ENCODE measurements at places on chromosomes 1 and 21.

DNA sequence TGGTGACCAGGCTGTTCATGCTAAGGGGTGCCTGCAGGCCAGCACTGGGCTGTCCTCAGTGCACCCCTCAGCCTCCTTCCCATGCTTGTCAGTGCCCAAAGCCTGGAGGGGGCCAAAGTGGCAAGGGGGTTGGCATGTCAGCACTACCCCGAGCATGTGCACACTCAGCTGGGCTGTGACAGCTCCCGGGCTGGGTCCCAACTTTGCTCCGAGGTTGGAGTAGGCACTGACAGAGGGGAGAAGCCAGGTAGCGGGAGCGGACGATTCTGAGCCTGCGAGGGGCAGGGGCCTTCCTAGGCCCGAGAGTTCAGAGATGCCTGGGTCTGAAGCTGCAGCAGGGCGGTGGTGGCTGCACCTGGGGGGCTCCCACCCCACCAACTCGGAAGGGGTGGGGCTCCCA is 119.0 kb downstream of the MAST2 start:
- no peak for DNase-seq

- DNase-seq = no peak
Measured at GRCh38 chr21:34695434-34695833, 26.6 kb downstream of the CLIC6 start.

DNA sequence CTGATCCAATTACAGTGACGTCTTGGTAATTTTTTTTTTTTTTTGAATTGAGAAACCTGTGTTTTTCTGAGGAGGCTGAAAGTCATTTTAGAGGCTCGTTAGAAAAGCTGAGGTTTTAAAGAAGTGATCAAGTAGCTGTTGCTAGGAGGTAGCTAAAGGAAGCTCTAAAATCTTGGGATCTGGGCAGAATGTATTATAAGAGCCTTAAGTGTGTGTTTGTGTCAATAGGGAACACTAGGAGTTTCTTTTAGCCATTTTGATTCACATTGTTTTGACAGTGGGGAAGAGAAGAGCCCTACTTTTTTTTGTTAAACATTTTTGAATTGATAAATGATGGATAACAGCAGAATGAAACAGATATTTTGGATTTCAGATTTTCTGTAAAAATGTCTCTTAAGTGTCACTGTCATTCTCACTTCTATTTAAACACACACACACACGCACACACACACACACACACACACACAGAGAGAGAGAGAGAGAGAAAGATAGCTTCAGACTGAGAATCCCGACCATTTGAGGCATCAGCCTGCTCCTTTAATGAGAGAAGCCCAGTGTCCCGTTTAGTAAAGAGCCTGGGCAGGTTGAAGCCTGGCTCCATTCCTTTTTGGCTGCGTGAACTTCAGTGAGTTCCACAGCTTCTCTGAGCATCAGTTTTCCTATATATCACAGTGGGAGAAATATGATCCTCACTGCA is 79.1 kb upstream of the GPR88 start:
- DNase-seq = no peak

- DNase-seq = no peak
Measured at GRCh38 chr1:151705753-151706463, 10.7 kb downstream of the CELF3 start.

GRCh38 chr1:10593750-10594149 is 119.0 kb downstream of the PEX14 start:
- DNase-seq = no peak

- DNase-seq = no peak
Measured at GRCh38 chr1:225548140-225548857, 104.6 kb downstream of the ENAH start.

DNA sequence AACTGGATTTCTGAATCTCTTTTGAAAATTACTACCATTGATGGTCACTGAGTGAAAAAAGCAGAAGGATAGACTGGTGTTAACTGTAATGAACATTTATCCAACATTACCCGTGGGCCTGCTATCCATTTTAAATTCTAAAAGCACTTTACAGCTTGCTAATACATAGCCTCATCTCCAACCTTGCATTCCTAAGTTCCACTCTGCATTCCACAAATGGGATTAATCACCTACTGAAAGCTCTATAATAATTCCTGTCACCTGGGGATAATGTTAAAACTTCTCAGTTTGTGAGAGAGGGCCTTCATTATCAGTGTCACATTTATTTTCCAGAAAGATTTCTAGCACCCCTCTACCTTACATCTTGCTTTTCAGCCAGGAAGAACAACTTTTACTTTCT is 38.2 kb downstream of the PTPRC start:
- no peak for DNase-seq

- DNase-seq = peak; percentile 68
Measured at GRCh38 chr21:44709426-44710293, 1.7 kb downstream of the TSPEAR start.

DNA sequence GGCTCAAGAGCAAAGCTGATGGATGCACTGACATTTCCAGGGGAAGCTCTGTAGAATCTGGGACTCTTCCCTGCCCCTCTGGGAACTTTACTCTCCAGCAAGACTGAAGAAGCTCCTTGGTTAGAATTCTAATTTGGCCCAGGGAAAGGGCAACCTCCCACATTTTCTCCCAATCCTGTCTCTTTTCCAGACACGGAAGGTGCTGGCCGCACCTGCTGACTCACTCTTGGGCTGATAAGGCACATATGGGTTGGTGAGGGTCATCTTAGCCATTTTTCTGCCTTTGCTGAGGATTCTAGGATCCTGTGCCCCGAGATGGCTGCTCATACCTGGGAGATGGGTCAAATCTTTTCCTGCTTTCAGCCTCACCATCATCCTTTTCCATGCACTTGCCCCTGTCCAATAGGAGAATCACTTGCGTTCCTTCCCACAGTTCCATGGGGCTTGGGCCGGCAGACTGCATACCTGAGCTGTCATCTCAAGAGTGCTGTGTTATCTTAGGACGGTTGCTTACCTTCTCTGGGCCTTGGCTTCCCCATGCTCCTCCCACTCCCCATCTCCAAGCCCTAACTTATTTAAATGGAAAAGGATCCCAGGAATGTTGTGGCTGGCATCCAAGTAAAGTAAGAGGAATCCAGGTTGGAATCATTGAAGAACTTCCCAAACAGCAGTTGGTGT is 1.3 kb downstream of the TINAGL1 start:
- DNase-seq = no peak

DNA sequence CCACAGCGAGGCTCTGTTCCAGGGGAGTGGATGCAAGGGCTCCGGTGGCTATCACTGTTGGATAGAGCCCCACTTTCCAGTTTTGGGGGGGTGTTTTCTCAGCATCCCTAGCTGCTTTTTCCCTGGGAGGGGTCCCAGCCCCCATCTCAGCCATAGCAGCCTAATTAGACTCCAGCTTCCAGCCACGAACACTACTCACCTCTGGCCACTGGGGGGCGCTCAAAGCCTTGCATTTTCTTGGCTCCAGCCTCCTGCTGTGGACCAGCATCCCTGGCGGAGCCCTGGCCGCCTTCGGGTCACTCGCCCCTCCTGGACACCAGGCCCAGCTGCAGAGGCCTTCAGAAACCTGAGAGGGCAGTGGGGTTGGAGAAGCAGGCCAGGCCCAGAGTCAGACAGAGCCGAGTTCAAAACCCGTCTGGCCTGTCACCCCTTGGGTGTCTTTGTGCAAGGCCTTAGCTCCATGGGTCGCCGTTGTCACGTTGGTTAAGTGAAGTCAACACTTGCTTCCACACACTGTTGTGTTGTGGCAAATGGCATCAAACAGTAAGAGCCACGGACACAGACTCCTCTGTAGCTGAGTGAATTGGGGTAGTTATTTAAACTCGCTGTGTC is 93.5 kb upstream of the ACTL8 start:
- DNase-seq = peak; percentile 24

DNA sequence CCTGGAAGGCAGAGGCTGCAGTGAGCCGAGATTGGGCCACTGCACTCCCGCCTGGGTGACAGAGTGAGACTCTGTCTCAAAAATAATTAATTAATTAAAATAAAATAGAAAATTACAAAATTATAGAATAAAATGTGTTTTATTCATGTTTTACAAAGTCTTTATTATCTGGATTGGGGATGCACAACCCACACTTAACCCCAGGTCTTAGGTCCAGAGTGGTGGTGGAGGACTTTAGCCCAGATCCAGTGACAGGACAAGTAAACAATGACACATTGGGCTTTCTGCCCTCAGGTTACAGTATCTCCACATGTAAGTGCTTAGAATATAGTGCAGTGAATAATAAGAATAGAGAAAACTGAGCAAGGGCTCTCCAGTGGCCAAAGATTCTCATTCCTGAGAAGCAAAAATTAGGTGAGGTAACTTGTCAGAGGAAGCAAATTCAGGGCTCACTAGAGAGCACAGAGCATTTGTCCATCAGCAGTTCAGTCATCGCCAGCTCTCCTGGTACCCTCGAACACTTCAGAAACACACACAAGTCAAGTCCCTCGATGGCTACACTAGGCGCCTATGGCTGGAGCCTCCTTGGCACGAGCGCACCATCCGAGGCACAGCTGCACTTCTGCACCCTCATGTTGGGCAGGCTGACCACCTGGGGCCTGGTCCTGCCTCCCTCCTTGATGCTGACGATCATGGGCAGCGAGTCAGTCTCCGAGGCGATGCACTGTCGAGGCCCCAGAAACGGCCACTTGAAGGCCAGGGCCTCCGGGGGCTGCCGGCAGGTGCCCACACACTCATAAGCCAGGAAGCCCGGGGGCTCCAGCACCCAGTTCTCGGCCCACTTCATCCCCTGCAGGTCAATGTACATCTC is 2.6 kb downstream of the LEFTY1 start:
- DNase-seq = no peak

DNA sequence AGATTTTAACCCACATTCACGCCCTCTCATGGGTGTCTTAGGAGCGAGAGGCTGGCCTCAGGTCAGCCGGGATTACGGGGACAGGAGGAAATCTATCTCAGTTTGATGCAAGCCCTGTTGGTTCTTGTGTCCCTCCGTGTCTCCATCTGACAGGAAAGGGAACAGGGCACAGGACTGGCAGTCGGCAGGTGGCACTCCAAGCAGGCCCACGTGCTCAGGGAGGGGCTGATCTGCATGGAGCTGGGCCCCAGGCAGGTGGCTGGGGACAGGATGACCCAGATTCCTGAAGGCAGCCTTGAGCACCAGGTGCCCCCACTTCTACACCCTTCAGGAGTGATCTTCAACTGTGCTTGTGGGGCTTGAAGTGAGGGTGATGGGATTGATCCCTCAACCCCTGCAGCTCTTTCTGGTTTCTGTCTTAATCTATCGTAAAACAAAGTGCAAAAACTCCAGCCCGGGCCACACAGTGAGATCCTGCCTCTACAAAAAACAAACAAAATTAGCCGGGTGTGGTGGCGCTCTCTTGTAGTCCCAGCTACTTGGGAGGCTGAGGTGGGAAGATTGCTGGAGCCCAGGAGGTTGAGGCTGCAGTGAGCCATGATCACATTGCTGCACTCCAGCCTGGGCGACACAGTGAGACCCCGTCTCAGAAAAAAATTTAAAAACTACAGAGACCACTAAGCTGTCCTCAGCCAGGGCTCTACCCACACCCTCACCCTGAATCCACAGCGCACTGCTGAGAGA is 8.3 kb downstream of the PLEKHG5 start:
- peak; percentile 29 for DNase-seq

GRCh38 chr1:154434346-154435085 is 29.4 kb downstream of the IL6R start:
- DNase-seq = no peak

DNA sequence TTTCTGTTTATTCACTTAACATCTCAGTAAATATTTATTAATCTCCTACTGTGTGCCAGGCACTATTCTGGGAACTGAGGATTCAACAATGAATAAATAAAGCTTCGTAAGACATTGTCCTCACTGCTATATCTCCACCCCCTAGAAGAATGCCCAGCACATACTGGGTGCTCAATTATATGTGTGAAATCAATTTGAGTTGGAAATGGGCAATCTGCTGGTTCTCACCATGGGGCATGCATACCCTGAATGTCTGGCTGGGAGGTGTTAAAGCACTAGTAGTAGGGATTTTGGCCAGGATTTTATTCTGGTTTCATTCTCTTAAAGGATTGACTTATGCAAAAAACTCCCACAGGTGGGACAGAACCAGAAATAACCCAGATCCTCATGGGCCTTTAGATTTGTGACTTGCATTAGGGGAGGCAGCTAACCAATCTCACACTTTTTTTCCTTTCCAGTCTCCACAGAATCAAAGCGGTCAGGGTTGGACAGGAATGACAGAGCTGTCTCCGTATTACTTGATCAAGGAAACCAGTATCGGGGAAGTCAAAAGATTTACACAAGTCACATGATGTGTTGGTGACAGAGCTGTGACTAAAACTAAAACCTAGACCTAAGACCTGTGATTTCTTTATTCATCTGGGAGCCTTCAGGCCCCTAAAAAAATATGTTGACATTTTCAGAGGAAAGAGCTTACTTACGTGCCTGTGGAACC is 12.8 kb downstream of the GFI1 start:
- no peak for DNase-seq
